ENCODE measurements at places on chromosomes 5 and 9.
A peak's percentile ranks its signal among the peaks of the same experiment; 100 is the strongest.

DNA sequence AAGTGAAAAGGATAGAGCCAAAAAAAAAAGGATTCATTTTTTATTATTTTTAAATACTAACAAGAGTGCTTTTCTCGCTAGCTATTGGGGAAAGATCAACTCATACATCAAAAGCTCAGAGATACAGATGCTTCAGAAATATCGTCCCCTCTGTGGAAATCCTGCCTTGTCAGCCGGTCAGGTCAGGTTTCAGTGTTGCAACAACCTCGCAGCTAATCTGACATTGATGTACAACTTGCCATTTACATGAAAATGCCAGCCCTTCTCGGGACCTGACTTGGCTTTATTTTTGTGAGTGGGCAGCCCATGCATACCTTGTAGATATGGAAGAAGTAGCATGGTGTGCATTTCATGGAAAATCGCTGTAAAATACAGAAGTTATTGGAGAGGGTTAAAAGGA is 358.8 kb upstream of the ADAMTS16 start:
- DNase-seq = no peak

GRCh38 chr5:66223637-66224036 is 79.5 kb downstream of the SREK1 start:
- DNase-seq = no peak

- DNase-seq = no peak
These were observed 72.3 kb downstream of the SEMA5A start for GRCh38 chr5:9473624-9474023.

GRCh38 chr5:158410976-158411375 is 552.0 kb upstream of the CLINT1 start:
- DNase-seq = no peak

- no peak for DNase-seq
These were observed 50.6 kb downstream of the NREP start for GRCh38 chr5:111706345-111706744.

- no peak for DNase-seq
These were observed 141.5 kb downstream of the OSTF1 start for GRCh38 chr9:75229605-75230332.

DNA sequence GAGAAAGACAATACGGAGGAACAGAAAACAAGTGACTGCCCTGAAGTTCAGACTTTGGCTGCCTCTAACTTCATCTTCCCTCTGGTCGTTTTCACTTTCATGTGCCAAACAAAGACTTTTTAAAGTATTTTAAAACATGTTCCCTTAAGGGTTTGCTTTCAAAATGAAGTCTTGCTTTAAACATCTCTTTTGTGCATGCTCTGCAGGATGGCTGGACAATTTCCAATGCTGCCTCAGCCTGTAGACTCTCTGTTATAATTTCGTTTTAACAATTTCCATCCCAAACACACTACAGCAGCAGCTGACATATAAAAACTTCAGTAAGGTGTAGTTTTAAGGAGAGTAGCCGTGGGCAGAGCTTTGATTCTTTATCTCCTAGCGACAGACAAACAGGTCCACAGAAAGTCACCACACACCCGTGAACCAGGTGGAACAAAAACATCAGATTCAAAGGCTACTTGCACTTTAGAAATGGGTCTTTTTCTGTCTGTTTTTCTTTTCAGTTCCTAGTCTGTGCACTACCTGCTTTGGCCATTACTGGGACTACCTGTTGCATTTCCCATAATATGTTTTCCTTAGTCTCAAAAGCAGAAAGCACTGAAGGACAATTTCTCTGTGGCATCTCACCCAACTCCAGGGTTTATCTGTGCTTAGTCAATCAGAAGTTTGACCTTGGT is 308.9 kb downstream of the DTWD2 start:
- no peak for DNase-seq

DNA sequence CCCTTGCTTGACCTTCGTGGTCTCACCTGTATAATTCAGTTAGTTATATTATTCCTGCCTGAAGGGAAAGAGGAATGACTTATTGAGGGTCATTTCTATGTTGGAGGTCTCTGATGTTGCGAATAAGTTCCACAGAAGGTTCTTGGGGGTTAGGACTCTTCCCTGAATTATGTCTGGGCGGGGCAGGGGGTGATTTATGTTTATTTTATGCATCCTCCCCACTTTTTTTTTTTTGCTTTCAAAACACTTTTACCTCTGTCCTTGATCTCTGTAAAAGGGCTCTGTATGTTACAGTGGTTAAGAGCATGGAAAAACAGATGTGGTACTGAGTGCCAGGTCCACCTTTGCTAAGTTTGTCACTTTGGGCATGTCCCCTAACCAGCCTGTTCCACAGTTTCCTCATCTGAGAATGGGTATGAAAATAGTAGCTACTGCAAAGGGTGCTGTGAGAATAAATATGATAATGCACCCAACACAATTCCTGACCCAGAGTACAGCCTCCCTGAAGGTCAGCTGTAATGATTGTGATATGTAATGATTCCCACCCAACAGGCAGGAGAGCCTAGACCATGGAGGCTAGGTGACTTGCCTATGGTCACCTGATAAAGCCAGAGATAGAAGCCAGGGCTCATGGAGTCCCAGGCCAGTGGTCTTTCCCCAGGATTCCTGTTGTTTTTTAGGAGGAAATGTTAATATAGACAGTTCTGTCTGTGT is 54.8 kb downstream of the SLC22A5 start:
- DNase-seq = no peak

GRCh38 chr5:116305899-116306298 is 221.1 kb downstream of the COMMD10 start:
- no peak for DNase-seq

GRCh38 chr9:126052791-126053190 is 273.8 kb upstream of the MVB12B start:
- DNase-seq = no peak

- DNase-seq = no peak
These were observed 150.5 kb upstream of the ELL2 start for GRCh38 chr5:96112123-96112670.

DNA sequence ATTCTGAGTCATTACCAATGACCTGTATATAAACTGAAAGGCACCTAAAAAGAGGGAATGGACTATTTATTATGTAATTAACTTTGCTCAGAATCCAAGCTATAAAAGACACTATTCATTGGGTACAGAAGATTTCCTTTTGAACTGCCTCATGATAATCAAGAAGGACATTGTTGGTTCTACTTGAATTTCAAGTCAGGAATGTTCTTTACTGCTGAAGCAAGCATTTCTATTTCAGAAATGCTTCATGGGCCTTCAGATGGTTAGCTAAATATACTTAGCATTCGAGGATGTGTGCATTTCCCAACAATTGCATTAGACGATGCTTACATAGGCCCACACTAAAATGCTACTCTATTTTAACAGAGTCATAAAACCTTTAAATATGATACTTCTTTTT is 658.2 kb upstream of the DMAC1 start:
- DNase-seq = no peak

DNA sequence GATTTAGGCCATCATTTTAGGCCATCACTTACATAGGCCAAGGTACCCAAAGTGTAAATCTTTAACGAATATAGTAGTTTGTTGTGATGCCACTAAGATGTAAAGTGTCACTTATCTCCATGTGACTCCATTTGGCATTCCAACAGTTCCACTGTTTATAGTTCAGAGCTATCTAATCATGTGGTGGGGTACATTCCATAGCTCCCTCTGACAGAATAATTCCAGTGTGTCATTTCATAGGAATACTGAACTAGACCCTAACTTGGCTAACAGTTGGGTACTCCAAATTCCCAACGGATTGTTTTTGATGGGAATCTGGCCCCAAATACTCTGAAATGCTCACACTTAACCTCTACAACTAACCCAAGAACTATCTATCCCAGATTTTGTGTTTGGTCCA is 76.7 kb upstream of the FST start:
- DNase-seq = no peak

GRCh38 chr5:170809551-170809950 is 26.0 kb downstream of the GABRP start:
- no peak for DNase-seq

- DNase-seq = no peak
These were observed 47.3 kb downstream of the LURAP1L start for GRCh38 chr9:12822111-12822510.

GRCh38 chr9:107425101-107426025 is 64.2 kb downstream of the KLF4 start:
- peak; percentile 13 for DNase-seq

DNA sequence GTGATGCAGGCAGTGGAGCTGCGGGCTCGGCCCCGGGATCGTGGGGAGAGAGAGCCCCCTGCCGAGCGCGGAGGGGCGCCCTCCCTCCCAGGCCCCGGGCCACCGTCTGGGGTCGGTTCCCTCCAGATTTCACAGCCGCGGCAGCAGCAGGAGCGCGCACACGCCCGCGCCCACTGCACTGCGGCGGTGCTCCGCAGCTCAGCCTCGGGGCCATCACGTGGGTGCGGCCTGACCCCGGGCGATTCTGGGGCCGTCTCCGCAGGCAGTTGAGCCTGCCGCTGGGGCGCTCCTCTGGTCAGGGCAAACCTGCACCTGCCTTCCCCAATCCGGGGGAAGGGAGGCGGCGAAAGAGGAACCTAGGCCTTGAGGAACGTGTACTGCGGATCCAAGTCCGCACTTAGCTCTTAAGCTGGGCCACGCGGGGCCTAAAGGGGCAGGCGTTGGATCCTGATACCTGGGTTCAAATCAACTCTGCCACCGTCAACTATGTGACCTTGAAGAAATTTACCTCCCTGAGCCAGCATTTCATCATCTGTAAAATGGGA is 9.4 kb upstream of the DELE1 start:
- peak; percentile 7 for DNase-seq

- DNase-seq = no peak
These were observed 54.1 kb upstream of the FYB1 start for GRCh38 chr5:39273314-39273954.

DNA sequence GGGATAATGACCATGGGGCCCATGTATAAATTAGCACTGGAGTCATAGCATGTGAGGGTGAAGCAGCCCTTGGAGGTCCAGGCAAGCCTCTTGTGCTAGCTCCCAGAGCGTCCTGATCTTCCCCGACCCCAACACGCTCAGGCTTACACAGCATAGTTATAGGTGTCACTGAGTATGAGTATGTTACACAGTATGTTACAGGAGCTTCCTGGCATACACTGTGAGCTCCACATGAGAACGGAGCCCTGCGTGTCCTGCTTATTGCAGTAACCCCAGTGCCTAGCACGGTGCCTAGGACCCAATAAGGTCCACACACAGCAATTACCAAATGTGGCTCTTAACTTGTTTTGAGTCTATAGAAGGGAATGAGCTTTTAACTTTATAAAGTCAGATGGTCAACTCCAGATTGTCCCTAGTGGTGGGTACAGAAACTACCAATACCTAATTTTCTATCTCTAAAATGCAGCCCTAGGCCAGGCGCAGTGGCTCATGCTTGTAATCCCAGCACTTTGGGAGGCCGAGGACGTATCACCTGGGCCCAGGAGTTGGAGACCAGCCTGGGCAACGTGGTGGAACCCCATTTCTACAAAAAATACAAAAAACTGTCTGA is 64.1 kb downstream of the PLAC8L1 start:
- DNase-seq = no peak

DNA sequence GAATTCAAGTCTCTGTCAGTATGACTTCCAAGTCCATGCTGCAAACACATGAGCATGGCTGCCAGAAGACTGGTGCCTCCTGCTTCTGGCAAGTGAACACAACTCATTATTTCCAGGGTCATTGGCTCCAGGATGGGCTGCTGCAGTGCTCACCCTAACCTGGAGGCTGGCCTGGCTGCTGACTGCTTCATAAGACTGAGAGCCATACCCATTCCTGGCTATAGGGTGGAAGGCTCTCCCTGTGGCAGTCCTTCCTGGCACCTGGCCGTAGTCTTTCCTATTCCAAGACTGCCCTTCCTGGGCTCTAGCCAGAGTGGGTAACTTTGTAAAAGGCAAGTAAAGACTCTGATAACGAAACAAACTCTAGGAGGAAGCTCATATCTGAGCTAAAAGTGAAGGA is 51.2 kb downstream of the CXXC5 start:
- no peak for DNase-seq

DNA sequence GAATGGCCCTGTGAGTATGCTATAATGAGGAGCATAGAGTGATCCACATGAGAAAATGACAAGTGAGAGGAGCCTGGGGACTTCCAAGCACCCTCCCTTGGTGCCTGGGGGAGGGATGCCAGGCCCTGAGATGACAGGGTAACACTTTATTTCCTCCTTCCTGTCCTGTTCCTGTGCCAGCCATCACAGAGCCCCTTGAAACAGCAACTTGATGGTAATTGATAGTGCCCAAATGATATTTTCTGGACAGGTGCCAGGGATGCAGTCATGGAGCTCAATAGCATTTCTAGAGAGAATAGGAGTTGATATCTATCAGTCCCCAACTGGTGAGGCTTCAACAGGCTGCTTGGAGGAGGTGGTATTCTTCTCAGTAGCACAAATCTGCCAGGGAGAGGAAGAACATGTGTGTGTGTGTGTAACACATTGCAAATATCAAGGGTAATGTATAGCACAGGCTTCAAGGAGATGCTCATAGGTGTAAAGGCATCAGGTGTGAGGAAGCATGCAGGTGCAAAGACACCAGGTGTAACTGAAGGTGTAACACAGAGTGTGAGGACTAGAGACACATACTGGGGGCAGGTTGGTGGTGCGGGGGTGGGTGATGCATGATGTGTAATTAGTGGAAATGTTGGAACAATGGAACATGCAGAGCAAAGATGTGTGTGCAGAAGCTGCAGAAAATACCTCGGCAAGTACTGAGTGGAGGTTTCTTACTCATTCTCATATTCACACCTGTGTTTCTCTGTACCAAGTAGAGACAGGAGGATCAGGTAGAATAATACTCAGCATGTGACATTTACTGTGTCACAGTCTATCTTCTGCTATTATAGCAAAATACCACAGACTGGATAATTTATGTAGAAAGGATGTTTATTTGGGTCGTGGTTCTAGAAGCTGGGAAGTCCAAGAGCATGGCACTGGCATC is 18.1 kb upstream of the WWC1 start:
- no peak for DNase-seq

GRCh38 chr5:114469372-114469771 is 107.5 kb downstream of the KCNN2 start:
- no peak for DNase-seq

DNA sequence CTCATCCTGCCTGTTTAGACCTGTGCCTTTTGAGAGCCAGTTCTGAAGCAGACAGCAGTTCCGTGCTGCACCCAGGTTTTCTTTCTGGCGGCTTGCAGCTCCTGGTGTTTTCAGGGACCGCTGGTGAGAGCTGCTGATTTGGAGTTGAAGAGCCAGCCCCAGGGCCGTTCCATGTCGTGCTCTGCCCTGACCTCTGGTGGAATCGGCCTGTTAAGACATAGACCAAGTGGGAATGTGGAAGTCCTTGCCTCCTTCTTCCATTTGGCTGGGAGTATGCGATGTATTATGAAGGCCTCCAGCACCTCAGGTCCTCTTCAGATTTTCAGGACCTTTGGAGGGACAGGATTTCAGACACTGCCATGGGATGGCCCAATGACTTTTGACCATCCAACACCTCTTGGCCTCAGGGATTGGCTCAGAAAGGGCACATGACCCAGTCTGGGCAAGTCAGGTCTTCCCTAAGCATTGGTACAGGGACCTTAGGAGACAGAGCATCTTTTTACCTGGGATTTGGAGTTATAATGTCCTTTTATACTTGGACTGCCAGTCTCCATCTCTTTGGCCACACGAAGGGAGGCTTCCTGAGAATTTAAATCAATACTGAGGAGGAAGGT is 136.1 kb upstream of the CLINT1 start:
- DNase-seq = peak; percentile 66

GRCh38 chr9:34121996-34122395 is 4.5 kb downstream of the DCAF12 start:
- DNase-seq = no peak

Data from thymus (tissue), 14 donors.